ENCODE measurements at places on chromosomes 2 and 18.

GRCh38 chr2:222792001-222792611 is 68.7 kb upstream of the ACSL3 start:
- no peak for DNase-seq

DNA sequence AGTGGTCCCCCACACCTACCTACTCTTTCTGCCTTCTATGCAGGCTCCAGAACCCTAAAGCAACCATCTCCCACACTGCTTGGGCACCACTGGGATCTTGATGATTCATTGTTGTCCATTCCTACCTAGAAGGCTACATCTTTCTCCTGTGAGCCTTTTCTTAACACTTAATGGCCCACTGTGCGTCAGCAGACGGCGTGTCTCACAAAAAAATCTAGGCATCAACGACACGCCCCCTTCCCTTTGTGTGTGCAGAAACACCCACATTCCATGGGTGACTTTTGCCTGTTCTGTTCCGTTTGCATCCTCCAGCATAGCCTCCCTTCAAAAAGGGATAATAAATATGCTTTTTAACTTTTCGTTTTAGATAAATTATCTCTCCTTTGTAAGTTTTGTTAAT is 99.7 kb upstream of the CYRIA start:
- no peak for DNase-seq

GRCh38 chr2:15670469-15670868 is 78.8 kb downstream of the DDX1 start:
- no peak for DNase-seq

DNA sequence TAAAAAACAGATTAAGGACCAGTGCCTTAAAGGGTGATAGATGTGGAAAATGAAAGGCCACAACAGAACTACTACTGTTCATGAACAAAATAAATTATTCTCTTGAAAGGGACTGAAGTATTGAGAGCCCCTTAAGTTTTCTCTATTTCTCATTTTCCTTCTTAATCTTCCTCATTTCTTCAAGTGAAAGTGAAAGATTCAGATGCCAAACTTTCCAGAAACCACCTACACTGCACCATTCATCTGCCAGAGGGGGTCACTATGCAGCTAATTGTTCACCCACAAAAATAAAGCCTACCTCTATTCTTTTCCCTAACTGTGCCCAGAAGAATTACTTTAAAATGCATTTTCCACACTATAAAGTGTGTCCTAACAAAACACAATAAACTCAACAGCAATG is 140.1 kb downstream of the NR4A2 start:
- DNase-seq, result no peak

- no peak for DNase-seq
Measured at GRCh38 chr18:37294951-37295350, 270.6 kb downstream of the CELF4 start.

- DNase-seq, result no peak
Measured at GRCh38 chr18:48776641-48777025, 174.1 kb downstream of the SMAD7 start.

- no peak for DNase-seq
Measured at GRCh38 chr2:45010702-45011012, 1.4 kb upstream of the SIX2 start.
